NB4 (cell line): ENCODE measurements at places on chromosomes 2 and 18.

DNA sequence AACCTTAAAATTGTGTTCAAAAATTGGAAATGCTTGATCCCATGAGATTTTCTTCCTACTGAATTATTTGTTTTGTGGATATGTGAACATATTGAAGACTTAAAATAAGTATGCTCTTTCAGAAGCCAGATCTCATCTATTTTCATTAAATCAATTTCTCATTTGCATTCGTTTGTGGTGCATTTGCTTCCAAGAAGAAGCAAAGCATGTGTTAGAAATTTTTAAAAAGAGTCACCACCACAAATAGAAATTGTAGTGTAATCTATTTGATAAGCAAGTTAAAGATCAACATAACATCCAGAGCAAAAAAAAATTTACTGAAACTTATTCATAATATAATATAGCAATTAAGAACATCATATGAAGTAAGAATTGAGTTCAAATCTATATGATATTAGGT lies 300.9 kb upstream of the SYT4 start:
- no peak for DNase-seq

DNA sequence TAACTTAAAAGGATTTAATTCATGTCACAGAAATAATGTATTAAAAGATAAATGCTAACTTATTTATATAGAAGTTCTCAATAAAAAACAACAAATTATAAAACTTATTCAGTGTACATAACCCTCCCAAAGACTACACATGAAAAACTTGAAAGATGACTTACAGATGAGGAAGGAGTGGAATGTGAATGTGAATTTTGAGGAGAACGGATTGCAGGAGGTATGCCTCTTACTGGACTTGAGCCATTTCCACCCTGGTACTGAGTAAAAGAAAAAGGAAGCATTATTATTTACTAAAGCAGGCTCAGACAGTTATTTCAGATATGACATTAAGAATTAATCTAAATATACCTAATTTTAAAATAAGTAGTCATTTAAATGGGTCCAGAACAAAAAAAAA lies 104.4 kb downstream of the TLK1 start:
- no peak for DNase-seq

DNA sequence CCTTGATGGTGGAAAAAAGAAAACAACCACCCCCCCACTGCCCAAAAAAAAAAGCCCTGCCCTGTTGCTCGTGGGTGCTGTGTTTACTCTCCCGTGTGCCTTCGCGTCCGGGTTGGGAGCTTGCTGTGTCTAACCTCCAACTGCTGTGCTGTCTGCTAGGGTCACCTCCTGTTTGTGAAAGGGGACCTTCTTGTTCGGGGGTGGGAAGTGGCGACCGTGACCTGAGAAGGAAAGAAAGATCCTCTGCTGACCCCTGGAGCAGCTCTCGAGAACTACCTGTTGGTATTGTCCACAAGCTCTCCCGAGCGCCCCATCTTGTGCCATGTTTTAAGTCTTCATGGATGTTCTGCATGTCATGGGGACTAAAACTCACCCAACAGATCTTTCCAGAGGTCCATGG lies 28.0 kb downstream of the MAL start:
- DNase-seq, result peak; percentile 31

GRCh38 chr2:215979620-215980019 lies 33.7 kb downstream of the MREG start:
- no peak for DNase-seq

- DNase-seq, result no peak
Observed at GRCh38 chr2:234534515-234534914, 37.6 kb upstream of the ARL4C start.

- no peak for DNase-seq
Observed at GRCh38 chr2:217801711-217802110, 201.1 kb downstream of the TNS1 start.

- no peak for DNase-seq
Observed at GRCh38 chr18:2036086-2036485, 535.2 kb downstream of the METTL4 start.

DNA sequence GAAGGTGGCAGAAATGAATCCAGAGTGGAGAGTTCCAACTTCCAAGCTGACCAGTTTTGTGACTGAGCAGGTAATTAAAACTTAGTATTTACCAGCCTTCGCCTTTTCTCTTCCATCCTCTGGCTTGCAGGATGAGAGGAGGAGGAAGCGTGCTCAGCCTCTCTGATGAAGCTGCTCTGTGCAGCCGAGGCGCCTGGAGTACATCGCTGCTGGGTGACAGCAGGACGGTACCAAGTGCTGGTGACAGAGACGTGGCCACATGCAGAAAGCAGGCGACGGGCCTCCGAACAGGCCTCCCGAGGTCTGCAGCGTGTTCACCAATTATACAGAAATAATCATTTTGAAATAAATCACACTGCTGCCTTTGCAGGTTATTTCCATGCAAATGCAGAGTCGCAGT lies 95.0 kb downstream of the MBP start:
- no peak for DNase-seq

DNA sequence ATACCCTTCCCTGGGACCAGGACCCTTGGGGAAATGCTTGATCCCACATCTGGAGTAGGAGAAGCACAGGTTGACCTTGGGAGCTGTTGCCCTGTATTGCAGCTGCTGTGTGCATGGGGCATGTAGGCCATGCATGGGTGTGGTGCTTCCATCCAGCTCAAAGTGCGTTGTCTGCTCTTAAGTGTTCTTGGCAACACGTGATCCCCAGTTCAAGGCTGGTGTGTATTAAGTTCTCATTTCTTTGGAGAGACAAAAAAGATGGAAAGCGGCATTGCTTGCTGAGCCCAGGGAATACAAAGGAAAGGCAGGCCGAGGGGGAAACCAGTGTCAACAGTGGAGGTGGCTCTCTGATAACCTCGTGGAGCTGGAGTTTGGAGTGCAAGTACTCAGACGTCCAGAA lies 110.7 kb downstream of the RTP5 start:
- DNase-seq, result no peak

DNA sequence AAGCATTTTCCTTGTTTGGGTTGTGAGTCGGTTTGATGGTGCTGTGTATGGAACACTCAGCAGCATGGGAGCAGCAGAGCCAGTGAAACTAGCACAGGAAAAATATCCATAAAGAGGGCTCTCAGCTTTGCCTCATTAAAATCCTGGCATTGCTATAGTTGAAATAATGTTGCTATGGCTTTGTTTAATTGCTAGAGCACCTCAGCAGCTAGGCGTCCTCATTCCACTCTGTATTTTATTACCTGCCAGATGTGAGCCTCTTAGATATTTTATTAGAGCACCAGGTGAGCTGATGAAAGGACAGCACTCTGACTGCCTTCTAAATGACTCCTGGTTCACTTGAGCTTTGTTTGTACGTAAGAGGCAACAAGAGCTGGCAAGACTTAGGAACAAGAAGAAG lies 232.4 kb downstream of the MTX2 start:
- DNase-seq, result no peak

- no peak for DNase-seq
Observed at GRCh38 chr2:5328826-5329225, 363.4 kb upstream of the SOX11 start.

GRCh38 chr2:144682248-144682647 lies 162.3 kb upstream of the ZEB2 start:
- DNase-seq, result peak; percentile 70

- no peak for DNase-seq
Observed at GRCh38 chr2:174963437-174964400, 41.5 kb downstream of the CHN1 start.

- DNase-seq, result no peak
Observed at GRCh38 chr2:149021761-149022160, 16.7 kb upstream of the LYPD6B start.

- peak; percentile 68 for DNase-seq
Observed at GRCh38 chr2:143217512-143218115, 88.4 kb downstream of the ARHGAP15 start.

- DNase-seq, result no peak
Observed at GRCh38 chr2:127320586-127321275, 26.8 kb upstream of the ERCC3 start.

GRCh38 chr18:69935319-69936190 lies 12.1 kb downstream of the CD226 start:
- DNase-seq, result no peak

GRCh38 chr2:143965493-143966164 lies 554.3 kb downstream of the ZEB2 start:
- no peak for DNase-seq

DNA sequence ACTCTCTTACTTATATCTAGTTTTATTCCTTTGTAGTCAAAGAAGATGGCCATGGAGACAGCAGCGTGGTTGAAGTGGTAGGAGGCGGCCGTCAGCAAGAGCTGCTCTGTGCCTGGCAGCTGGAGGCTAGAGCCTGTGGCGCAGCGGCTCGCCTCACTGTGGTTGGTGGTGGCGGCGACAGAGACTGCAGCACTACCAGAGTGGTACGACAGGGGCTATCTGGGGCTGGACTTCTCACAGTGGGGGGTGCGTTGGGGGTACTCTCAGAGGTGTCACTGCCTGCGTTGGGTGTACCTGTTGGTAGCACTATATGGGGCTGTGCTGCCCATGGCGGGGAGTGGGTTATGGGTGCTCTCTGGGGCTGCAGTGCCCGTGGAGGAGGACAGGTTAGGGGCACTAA lies 8.5 kb upstream of the ANKRD62 start:
- no peak for DNase-seq

DNA sequence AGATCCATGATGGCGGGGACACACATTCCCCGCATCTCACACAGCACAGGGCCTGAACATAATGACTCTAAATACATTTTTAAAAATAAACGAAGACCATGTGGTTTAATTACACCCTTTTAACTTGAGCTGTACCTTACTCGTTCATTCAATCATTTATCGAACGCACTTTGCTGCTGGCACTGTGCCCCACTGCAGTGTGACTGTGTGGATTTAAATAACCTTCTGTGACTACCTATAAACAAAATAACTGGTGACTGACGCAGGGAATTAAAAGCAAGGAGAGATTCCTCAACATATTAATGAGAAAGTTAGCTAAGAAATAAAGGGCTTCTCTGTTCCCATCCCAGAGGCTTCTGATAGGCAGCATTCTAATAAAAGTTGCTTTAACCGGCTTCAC lies 10.9 kb upstream of the FZD7 start:
- no peak for DNase-seq

GRCh38 chr2:174587579-174587978 lies 10.0 kb downstream of the WIPF1 start:
- DNase-seq, result no peak

DNA sequence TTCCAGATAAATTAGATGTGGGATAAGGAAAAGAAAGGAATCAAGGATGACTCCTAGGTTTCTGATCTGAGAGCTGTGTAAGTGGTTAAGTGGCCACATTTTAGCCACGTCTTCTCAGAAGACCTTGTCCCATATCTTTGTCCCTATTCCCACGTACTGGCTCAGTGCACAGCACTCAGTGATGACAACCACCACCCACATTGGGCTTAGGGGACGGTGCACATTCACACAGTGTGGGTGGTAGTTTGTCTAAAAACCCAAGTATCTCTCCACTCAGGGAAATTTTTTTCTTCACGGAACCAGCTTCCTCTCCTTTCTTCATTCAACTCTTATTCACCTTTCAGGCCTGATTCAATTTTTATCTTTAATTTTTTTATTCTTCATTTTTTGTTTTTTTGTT lies 30.6 kb upstream of the GCC2 start:
- no peak for DNase-seq

DNA sequence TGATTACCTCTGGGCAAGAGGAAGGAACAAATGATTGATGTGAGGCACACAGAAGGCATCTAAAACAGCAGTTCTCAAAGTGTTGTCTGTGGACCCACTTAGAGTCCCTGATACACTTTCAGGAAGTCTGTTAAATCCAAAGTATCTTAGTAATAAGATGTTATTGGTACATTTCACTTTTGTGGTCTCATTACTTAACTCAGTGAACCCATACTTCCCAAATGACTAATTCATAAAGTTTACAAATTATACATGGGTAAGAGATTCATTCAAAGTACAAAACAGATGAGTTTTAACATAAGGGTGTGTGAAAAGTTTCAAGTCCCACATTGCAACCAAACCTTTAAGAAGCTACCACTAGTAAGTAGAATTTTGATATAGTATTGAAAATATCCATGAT lies 440.5 kb downstream of the NUP35 start:
- DNase-seq, result no peak

DNA sequence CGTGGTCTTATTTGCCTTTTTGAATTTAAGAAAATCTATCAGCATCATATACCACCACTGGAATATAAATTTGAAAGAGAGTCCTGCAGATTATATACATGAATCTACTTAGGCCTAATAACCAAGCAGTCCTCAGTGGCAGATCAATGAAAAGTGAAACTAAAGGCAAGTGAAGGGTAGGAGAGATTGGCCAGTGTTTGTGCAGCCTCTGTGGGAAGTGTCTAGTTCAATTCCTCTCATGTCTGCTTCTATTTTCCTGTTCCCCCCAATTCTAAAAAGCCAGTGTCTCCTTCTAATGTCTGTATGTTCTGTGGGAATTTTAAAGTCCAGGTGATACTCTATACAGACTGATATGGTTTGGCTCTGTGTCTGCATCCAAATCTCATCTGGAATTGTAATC lies 61.9 kb downstream of the FN1 start:
- no peak for DNase-seq

- no peak for DNase-seq
Observed at GRCh38 chr2:225462945-225463344, 63.4 kb downstream of the NYAP2 start.

DNA sequence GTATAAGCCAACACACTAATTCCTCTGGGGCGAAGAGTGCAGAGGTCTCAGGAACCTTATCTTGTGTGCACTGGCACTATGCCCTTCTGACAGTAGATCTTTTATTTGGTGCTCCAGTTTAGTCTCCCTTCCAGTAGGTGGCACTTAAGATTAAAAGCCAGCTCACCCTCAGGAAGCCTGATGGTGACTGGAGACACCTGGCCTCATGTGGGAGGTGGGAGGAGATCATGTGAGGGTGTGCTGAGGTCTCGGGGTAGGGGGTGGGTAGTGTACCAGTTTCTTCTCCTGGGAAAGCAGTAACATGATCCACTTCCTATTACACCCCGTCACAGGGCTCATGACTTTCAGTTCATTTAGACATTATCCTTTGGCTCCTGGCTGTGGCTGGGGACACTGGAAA lies 654.9 kb downstream of the ADCYAP1 start:
- peak; percentile 2 for DNase-seq

DNA sequence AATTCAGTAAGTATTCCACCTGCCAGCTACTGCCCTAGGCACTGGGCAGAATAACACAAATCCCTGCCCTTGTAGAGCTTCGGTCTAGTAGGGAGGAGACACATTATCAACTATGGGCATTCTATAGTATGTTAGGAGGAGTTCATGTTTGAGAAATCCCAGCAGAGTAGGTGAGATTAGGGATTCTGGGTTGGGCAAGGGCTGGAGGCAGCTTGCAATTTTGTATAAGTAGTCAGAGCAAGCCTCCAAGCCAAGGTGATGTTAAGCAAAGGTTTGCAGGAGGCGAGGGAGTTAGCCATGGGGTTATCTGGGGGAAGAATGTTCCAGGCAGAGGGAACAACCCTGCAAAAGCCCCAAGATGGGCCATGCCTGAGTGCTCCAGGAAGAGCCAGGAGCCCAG lies 187.9 kb upstream of the HS6ST1 start:
- no peak for DNase-seq

- DNase-seq, result no peak
Observed at GRCh38 chr2:134507697-134508096, 211.1 kb downstream of the TMEM163 start.

GRCh38 chr18:703213-703967 lies 9.0 kb downstream of the ENOSF1 start:
- DNase-seq, result peak; percentile 18

GRCh38 chr18:2618009-2618408 lies 37.5 kb upstream of the SMCHD1 start:
- DNase-seq, result no peak
